ENCODE measurements at places on chromosomes 5 and 9. TPM values are rescaled to one million over a fixed set of nuclear protein-coding genes. Genes with fewer than 3 reads are reported as not detected.

The SVEP1 gene
- total RNA-seq: 9.8 TPM

The PCDHGA12 gene
- total RNA-seq: 0.58 TPM

DNA sequence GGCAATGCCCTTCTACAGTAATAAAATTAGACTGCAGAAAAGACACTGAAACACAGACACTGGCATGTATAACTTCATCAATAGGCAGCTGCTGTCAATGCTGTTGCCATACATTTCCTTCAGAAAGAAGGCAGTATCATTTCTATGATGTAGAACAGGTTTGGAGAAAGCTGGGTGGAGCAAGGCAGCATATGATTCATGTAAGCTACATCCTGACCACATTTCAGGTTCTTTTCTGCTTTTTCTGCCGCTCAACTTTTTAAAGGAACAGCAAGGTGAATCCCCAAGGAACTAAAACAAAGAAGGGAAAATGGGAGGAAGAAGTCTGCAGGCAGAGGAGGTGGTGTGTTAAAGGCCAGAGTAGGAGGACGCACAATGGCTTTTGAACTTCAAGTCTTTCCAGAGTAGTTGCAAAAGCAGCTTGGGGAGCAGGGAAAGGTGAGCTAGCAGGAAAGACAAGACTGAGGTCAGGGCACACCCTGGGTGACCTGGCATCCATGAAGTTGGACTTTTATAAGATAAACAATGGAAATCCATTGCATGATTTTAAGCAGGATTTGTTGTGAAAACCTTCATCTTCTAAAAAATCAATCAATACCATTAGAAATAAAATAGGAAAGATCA is 142.1 kb downstream of the MED10 start:
- no peak for DNase-seq

GRCh38 chr5:111553868-111554267 is 41.5 kb upstream of the STARD4 start:
- no peak for DNase-seq

DNA sequence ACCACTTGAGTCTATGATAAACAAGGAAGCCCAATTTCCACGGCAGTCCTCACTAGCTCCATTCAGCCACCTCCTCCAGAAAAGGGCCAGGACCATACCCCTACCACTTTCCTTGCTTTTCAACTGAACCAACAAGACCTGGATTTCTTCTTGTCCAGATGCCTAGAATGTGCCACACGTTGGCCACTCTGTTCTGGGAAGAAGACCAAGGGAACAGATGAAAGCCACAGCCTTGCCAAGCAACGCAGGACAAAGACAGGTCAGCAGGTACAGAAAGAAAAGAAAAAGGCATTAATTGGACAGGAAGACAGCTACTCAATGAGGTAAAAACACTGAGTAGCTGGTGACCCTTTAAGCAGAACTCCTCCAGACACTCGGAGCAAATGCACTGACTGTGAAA is 2.2 kb downstream of the CCNJL start:
- no peak for DNase-seq

DNA sequence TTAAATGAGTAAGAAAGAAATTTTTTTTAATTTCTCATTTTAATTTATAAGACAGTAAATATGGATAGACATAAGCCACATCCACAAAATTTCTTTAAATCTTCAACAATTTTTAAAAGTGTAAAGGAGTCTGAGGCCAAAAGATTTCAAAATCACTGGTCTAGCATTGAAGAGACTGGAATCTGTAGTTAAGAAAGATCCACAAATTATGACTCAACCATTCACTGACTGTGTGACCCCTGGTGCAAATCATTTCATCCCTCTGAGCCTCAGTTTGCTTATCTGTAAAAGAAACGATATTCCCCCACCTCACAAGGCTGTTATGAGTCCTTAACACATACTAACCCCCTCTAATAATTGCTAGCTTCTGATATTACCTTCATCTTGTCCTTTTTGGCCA is 98.5 kb downstream of the EBF1 start:
- DNase-seq: no peak

- DNase-seq: peak; percentile 88
Observed at GRCh38 chr9:34675048-34675714, 12.7 kb upstream of the CCL27 start.

DNA sequence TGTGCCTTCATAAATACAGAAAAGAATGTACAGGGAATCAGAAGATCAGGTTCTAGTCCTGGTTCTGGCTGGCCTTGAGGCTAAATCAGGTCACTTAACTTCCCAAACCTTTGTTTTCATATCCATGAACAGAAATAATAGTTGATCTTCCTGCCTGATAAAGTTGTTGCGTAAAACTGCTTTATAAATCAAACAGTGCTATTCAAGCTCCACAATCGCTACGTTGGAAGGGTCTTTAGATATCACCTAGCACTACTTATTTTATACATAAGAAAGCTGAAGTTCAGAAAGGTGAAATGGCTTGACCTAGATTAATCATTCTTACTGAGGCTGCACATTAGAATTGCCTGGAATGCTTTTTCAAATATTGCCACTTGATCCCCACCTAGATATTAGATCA is 36.3 kb upstream of the GCNT4 start:
- no peak for DNase-seq

DNA sequence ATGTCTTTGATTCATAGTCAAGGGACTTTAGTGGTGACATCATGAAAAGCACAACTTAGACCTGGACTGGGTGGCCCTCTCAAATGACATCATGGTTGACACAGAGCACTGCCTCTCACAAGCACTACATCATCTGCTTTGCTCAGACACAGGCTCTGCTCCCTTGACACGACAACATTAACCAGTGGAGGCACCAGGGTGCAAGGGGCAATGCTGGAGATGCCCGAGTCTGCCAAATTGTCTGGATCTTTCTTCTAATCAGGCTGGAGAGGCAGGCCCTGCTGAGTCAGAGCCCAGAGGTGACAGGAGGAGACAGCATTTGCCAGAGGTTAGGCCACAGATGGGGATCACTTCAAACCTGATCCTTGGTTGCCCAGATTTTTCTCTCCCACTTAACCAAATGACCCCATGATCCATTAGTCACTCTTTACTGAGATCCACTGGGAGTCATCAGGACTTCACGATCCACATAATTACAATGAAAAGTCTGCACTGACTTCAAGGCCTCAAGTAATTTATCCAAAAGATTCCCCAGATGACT is 174.4 kb downstream of the SLIT3 start:
- no peak for DNase-seq

The EGFL7 gene
- 37.1 TPM for total RNA-seq

- peak; percentile 87 for DNase-seq
Observed at GRCh38 chr5:157575381-157576020, at the start of gene ADAM19. TSS of gene ADAM19 (minus strand) at chr5:157575775. CDS start at chr5:157575696, 79 bp downstream.

GRCh38 chr9:93657331-93658111 is 81.1 kb downstream of the PHF2 start:
- no peak for DNase-seq

The FREM1 gene
- 1.3 TPM for total RNA-seq

DNA sequence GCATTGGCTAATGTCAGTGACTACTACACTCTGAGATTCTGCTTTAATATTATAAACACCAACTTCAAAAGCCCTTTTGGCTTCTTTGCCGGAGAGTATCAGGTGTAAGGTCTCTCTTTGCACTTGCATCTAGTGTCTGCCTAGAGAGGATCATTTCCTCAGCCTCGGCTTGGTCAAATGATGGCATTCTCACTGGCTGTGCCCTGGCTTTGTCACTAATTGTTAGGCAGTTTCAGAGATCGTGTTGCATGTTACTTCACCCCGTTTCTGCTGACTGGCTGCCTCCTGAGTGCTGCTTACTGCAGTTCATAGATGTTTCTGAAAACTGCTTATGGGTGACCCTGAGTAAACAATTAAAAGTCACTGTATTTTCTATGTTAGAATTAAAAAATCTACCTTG is 48.8 kb downstream of the SLC1A3 start:
- DNase-seq: peak; percentile 33

The CHSY3 gene
- total RNA-seq: 2.5 TPM

GRCh38 chr9:18905883-18906629 is 127.0 kb downstream of the SAXO1 start:
- DNase-seq: no peak

The PCDHA3 gene
- 0.55 TPM for total RNA-seq

The FAM200C gene
- 1.2 TPM for total RNA-seq

GRCh38 chr5:122707796-122708195 is 67.1 kb upstream of the SNX2 start:
- no peak for DNase-seq

- DNase-seq: no peak
Observed at GRCh38 chr9:8946461-8946860, 1146.9 kb upstream of the DMAC1 start.

The GPR150 gene
- total RNA-seq: not detected

GRCh38 chr9:104808035-104808614 is 44.2 kb downstream of the NIPSNAP3B start:
- DNase-seq: peak; percentile 69

DNA sequence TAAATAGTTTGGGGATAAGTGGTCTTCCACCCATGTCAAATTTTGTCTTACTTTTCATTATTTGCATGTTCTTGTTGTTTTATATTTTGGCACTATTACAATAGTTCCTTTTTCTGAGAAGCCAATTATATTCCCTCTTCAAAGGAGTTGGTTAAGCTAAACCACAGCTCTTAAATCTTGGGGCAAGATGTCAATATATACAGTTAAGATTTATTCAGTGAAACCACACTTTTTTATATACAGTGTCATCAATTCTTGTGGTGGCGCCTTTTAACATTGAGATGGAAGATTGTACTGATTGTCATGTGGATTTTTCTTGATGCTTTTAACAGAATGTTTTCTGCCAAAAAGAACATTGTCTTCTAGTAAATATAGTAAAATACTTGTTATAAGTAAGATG is 104.1 kb downstream of the MTREX start:
- no peak for DNase-seq

GRCh38 chr5:141677415-141677814 is 4.6 kb downstream of the ARAP3 start:
- DNase-seq: no peak

DNA sequence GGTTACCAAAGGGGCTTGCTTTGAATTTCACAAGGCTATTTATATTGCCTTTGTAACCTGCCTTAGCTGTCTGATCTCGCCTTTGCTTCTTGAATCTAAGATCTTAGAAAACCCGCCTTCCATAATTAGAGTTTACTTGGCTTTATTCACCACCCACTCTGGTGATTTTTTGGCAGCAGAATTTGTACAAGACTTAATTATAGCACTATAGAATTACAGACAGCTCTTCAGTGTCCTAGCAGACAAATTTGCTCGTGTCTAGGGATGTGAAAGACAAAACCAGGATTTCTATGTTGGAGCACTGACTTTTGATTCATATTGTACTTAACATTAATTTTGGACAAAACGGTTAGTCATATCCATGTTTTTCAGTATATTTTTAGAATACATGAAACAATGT is 306.6 kb downstream of the ADGRV1 start:
- DNase-seq: no peak

GRCh38 chr5:67815455-67816391 is 399.8 kb upstream of the PIK3R1 start:
- no peak for DNase-seq

- peak; percentile 98 for DNase-seq
Observed at GRCh38 chr9:34637356-34638137, at the start of gene SIGMAR1. TSS of gene SIGMAR1 (minus strand) at chr9:34637787. CDS start at chr9:34637697, 90 bp downstream.

DNA sequence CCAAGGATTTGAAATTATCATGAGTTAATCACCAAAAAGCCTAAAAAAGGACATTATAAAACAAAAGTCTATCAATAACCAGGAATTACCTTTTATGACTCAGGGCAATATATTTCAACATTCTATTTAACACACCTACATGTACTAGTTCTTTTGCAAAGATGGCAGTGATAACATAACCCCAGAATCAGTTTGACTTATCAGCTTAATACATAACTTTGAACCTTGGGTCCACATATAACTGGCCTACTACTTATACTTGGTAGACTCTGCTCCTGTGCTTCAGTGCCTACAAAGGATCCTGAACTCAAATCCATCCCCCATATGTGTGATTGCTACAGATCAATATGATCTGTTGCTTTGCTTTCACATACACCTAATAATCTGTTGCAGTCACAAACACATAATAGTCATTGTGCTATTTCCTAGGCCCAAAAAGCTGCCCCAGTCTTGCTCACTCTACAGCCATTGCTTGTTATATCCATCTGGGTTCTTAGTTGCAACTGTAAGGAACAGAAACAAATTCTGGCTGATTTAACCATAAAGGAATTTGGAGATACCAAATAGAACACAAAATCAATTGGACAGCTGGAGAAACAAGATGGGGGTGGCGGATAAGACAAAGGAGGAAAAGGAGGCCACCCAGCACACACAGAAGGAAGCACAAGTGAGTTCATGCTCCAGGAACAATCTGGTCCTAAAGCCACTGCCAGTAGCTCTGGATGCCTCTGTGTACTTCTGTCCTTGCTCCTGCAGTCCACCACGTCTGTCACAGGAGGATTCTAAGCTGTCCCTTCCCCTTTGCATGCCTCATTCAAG is 25.5 kb downstream of the DEPDC1B start:
- no peak for DNase-seq

DNA sequence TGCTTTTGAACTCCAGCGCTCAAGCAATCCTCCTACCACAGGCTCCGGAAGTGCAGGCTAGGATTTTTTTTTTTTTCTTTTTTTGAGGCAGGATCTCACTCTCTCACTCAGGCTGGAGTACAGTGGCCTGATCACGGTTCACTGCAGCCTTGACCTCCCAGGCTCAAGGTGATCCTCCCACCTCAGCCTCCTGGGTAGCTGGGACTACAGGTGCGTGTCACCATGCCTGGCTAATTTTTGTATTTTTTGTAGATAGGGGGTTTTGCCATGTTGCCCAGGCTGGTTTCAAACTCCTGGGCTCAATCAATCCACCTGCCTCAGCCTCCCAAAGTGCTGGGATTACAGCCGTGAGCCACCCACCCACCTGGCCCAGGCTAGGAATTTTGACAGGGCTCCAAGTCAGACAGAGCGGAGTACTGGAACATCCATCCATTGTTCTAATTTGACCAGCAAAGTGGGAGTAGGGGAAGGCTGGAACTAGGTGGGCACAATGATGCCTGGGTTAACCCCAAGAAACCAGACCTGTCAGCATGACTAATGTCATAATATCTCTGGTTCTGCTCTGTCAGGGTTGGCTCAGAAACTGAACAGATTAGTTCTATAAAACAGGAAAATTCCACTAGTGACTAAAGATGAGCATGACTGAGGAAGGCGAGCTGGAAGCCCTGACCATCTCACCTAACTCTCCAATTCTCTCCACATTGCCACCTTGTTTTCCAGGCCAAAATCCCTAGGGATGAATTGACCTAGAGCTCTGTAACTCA is 9.2 kb downstream of the ZBTB5 start:
- no peak for DNase-seq

The FCN1 gene
- total RNA-seq: not detected

DNA sequence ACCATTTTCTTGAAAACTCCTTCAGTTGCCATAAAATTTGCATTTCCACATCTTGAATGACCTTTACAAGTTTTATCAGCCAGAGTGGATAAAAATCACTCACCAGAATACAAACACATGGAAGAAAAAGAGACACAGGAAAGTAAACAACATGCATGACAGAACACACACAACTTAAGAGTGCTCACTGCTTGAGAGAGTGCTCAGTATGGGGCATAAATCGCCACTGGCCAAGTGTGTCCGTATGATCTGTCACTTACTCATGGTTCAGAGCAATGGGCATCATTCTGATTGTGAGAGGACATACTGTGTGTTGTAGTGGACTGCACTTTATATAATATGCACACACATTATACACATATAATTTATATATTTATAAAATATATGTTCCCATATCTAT is 155.6 kb upstream of the NTRK2 start:
- DNase-seq: no peak
